B cell (primary cell): ENCODE measurements at places on chromosomes 5 and 9. TPM values are rescaled to one million over a fixed set of nuclear protein-coding genes. Genes with fewer than 3 reads are reported as not detected.
A peak's percentile ranks its signal among the peaks of the same experiment; 100 is the strongest.

Gene STX17
- 40.2 and 42.9 TPM in 2 replicates for total RNA-seq

Gene CBY3
- total RNA-seq = 0.37 TPM in 1 of 2 replicates, not detected in the other

Gene BTNL3
- total RNA-seq = not detected in 2 replicates

Gene SPATA31A3
- not detected in 2 replicates for total RNA-seq

Gene CEL
- 0.57 and 0.61 TPM in 2 replicates for total RNA-seq

Gene GM2A
- total RNA-seq = 82.7 and 89.3 TPM in 2 replicates

Gene GRAMD2B
- total RNA-seq = 2.7 and 3.6 TPM in 2 replicates

- DNase-seq = peak; percentile 56
These were observed 29.6 kb downstream of the BICD2 start for GRCh38 chr9:92734931-92735635.

DNA sequence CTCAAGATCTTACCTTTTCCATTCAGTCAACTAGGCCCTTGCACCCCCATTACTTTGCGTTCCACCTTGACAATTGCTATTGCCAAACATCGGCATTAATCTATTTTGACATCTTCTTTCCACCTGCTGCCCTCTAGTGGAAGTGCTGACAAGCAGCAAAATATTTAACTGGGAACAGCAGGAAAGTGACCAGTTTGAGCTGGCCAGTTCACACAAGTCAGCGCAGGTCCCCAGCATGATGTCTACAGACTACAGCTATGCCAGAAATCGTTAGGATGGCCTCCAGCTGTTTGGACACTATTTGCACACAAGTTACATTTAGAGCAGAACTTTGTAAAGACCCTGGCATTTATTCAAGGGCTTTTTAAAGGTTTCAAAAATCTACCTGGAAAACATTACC, 160.1 kb downstream of the GHR start:
- DNase-seq = peak; percentile 60

DNA sequence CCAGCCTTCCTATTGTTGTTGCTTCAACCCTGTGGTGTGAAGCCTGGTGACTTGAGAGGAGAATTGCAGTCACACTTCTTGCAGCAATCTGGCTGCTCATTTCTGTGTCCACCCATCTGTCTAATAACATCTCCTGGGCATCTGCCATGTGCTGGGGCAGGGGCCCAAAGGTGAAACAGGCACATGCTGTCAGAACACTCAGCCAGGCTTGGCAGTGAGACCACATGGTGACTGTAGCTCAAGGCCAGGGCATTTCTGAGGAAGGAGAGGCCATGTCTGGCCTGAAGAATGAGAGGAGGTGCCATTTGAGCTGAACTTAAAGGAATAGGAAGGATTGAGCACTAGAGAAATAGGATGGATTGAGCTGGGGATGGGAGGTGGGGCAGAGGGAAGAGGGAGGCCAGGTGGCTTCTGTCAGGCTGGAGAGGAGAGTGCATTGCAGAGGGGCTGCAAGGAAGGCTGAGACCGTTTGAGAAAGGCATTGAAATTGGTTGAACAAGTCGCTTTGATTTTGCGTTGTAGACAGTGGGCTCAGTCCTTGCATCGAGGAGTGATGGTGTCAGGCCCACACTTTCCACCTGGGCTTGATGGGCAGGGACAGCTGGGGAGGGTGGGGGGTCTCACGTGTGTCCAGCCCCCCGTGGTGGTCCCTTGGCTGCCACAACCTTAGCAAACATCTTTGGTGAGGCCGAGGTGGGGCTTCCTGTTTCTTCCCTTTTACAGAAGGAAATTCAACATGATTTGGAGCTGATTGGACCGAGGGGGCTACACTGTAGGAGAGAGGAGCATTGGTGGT, 222.4 kb downstream of the CACNA1B start:
- no peak for DNase-seq

GRCh38 chr5:155471027-155471426, 457.5 kb downstream of the KIF4B start:
- DNase-seq = no peak

GRCh38 chr5:111389390-111390082, 122.8 kb downstream of the STARD4 start:
- no peak for DNase-seq

DNA sequence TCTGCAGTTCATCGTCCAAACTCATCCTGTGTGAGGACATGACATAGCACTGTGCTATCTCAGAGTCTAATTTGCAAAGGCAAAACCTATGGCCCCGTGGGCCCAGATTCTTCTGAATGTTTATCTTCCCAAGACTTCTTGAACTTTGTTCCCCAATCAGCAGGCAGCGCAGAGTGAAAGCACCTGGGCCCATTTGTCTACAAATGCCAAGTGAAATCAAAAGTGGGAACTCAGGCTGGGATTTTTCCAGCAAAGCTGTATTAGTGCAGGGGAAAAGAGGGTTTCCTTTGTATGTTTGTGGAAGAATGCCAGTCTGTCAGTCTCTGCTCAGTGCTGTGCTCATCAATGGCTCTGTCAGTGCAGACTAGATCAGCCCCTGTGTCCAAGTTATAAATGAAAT, 55.8 kb downstream of the FOXD1 start:
- DNase-seq = no peak

DNA sequence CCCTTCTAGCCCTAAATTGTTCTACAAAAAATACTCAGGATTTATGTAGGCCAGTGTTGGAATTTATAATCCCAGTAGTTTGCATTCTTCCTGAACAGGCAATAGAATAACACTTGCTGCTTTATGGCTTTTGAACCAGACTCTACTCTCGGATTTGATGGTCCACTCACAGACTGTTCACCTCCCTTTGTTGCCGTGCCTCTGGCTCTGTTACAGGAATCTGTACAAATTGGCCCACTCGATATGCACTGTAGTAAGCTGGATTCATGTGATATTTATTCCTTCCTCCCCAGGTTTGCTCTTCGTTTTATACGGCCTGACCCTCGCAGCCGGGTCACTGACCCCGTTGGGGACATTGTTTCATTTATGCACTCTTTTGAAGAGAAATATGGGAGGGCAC, 43.7 kb downstream of the FAF2 start:
- no peak for DNase-seq

DNA sequence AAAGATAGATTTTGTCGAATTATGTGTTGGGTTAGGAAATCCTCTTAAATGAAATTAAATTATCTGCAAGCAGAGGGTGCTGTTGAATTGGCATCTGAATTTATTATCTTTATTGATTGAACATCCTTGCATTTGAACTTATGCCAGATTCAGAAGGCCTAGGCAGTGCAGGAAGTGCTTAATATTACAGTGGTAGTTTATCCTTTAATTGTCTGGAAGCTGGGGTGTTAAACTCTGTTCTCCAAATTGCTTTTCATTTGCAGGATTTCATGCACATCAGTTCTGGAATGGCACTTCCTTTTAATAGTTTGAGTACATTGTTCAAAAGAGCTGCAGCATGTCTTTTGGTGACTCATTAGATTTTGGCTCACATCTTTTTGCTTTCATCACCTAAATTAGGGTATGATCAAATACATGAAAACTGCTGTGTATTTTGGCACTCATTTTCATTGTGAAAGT, 186.3 kb downstream of the KDM4C start:
- DNase-seq = no peak

DNA sequence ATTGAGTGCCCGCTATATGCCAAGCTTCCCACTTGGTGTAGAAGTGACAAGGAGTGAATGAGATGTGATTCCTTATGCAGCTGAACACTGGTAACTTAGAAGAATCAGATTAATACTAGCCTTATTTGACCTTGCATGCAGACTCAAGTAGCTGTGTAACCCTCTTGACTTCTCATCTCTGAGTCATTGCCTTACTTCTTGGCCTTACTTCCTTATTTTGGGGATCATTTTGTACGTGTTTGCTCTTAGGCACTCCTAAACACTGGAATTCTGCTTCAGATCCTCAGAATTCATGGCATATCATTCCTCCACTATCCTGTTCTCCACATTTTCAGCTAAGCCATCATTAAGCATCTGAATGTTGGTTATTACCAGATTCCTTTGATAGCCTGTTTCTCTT, 948.9 kb upstream of the ARRDC3 start:
- DNase-seq = no peak

- no peak for DNase-seq
These were observed 295.0 kb downstream of the CAAP1 start for GRCh38 chr9:26597542-26598149.

DNA sequence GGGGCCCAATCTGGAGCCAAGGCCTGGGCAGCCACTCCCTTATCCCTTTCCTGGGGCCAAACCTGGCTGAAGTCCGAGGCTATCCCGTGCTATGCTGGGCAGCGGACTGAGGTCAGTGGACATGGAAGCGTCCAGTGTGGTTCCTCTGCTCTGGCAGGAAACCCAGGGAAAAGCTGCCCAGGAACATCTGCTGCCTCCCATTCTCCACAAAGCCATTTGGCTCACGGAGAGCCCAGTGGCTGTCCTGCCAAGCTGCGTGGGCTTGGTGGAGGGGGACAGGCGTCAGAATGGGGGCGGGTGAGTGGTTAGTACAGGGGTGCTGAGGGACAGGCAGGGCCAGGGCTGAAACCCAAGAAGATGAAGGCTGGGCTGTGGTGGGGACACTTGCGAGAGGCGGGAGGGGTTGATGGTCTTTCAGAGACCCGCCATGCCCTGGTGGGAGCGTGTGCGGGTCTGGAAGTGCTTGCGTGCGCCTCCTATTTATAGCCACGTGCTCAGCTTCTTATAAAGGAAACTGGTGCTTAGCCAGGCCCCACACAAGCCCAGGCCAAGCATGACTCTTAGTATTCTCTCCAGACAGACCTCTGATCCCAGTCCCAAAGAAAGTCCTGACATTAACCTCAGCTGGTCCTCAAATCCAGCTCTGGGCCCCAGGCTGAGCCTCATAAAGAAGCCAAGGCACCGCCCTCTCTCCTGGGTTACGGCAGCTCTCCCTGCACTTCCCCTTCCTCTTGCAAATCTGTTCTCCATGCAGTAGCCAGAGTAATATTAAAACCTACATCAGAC, 9.4 kb upstream of the SLC6A7 start:
- DNase-seq = no peak

DNA sequence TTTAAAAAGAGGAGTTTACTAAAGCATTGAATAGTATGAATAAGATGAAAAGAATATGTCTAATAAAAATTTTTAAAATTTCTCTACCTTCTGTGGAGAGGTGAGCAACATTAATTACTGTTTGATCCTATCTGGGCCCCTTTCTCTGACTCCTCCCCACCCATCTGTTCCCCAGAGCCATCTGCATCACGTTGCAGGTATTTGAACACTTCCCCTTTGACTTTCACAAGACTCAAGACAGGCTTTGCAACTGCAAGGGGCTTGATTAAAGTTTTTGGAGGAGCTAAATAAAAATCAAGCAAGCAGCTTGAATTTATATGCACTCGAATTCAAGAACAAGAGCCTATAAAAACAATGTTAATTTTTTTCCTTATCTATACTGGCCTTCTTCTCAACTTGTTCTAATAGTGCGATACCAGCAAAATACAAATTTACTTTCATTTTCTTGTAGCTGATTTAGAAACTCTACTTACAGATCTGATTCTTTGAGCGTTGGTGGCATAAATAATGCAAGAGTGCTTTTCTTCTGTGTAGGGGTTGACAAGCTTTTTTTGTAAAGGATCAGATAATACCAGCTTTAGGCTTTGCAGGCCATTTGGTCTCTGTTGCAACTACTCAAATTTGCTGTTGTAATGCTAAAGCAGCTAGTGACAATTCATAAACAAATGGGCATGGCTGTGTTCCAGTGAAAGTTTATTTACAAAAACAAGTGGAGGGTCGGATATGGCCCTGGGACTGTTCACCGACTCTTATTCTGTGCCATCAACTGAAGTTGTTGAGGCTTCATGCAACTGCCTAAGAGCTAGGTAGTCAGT, 21.2 kb downstream of the TXNDC8 start:
- DNase-seq = peak; percentile 44

GRCh38 chr9:68653141-68653595, 51.9 kb upstream of the PIP5K1B start:
- no peak for DNase-seq

DNA sequence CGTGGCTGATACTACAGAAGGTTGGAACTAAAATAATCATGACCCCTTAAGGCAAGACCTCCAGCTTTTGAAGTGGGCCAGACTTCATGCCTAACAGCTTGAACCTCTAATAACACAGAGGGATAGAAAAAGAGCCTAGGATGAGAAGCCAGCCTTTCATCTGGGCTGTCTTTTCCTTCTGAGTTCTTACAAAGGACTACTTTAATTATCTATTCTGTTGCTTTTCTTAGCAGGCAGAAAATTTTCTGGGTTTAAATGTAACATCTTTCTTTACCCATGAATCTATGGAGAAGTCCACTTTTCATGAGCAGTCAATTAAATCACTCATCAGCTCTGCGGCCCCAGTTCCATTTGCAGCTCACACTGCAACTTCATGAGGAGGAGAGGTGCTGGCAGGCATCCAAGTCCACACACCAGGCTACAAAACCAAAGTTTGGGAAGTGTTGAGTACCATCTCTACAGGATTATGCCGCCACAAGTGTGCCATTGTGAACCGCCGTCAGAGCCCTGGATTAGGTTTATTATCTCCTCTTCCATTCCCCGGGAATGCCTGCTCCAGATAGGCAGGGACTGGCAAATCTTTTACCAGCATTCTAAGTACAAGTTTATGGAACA, 192.0 kb downstream of the TLE4 start:
- DNase-seq = no peak

DNA sequence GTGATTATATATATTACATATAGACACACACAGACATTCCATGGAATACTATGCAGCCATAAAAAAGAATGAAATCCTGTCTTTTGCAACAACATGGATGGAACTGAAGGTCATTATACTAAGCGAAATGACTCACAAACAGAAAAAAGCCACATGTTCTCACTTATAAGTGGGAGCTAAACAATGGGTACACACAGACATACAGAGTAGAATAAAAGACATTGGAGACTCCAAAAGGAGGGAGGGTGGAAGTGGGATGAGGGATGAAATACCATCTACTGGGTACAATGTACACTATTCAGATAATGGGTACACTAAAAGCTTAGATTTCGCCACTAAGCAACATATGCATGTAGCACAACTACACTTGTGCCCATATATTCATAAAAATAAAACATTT, 170.0 kb upstream of the RGMB start:
- DNase-seq = no peak

- no peak for DNase-seq
These were observed 40.6 kb downstream of the SEMA5A start for GRCh38 chr5:9505225-9505624.

- DNase-seq = no peak
These were observed 375.7 kb upstream of the TUSC1 start for GRCh38 chr9:26053954-26054353.

DNA sequence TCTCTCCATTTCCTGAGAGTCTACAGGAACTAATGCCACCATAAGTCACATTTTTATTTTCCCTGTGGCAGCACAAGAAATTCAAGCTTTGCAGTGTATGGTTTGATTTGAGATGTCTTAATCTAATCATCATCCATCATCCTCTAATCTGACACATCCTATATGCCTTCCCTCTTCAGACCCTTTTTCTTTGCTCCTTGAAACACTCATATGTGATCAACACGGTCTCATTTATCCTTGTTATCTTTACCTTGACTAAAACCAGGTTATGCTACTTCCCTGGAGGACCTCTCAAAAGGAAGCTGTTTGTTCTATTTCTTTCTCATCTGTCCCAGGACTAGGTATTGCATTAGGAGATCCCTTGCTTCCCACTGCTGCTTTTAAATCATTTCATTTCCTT, 146.9 kb upstream of the MRPS30 start:
- no peak for DNase-seq
